ENCODE measurements at places on chromosomes 3 and 15.

DNA sequence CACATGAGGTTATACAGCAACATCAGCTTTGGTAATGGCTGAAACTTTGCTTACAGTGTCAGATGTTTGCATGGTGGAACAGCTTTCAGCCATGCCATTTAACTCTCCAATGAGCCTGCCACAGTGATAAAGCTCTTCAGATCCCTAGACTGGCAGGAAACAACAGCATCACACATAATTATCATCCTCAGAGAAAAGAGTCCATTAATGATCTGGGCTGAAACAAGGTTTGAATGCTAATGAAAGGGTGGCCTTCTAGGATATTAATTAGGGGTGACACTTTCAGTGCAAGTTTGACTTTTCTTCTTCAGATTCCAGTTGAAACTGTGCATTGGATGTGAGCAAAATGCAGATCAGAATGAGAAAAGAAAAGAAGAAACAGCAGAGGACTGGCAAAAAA lies 166.6 kb downstream of the IGSF11 start:
- no peak for DNase-seq

DNA sequence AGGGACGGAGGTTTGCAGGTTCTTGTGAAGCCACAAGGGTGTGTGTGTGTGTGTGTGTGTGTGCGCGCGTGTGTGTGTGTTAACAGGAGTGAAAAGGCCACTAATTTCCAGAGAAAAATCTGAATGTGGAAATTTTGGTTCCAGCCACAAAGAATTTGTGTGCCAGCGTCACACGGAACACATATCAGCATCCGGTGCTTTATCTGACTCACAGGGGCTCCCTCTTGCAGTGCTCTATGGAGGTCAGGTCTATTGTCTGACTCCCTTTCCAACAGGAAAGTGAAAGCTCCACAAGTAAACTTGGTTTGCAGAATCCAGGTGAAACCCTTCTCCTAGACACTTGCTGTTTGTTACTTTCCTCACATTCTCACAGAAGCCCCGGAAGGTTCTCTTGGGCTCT lies 6.2 kb downstream of the CLDN11 start:
- no peak for DNase-seq

DNA sequence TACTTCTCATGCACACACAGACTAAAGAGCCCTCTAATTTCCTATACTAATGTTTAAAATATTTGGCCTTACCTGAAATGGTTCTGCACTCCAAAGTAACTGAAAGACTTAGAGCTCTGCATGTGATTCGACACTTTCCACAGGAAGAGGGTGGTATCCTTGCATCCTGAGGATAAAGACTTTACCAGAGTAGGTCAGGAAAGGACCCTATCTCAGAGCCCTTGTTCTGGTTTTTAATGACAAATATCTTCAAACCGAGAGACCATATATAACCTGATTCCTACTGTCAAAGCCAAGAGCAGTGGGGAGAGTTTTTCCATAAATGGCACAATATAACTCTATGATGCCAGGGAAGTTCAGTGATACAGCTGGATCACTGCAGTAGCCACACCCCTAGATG lies at the start of gene GP5:
Gene GP5 (minus strand): TSS at position 101 of the 400 bp plus-strand sequence. CDS start 984 bp downstream, outside the sequence.
- DNase-seq = no peak

DNA sequence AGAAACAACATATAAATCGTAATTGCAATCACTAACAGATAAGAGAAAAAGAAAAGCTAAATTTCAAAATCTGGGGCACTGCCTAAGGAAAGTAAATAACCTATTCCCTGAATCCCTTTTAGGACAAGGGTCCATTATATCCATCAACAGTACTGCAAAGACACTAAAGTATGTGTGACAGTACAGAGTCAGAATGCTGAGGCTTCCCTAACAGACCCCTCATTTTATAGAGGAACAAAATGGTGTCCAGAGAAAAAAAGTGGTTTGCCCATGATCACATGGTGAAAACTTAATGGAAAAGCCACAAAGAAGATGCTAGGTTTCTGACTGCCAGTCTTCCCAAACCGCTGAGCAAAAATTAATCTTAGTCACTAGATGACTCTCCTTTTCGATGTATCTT lies 93.8 kb downstream of the DHX30 start:
- no peak for DNase-seq

DNA sequence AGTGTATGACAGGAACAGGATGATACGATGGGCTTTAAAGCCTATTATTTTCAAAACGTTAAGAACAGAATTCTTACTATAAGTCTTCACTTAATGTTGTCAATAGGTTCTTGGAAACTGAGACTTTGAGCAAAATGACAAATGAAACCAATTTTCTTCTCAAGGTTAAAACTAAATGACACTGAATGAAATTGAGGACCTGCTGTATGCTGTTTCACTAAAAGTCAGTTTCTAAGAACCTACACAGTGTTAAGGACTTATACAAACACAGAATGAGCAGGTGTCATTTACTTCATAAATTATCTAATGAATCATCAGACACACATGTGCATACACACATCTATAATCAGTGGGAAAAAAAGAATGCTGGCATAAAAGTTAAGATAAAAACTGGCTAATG lies 106.9 kb downstream of the RFTN1 start:
- DNase-seq = no peak

DNA sequence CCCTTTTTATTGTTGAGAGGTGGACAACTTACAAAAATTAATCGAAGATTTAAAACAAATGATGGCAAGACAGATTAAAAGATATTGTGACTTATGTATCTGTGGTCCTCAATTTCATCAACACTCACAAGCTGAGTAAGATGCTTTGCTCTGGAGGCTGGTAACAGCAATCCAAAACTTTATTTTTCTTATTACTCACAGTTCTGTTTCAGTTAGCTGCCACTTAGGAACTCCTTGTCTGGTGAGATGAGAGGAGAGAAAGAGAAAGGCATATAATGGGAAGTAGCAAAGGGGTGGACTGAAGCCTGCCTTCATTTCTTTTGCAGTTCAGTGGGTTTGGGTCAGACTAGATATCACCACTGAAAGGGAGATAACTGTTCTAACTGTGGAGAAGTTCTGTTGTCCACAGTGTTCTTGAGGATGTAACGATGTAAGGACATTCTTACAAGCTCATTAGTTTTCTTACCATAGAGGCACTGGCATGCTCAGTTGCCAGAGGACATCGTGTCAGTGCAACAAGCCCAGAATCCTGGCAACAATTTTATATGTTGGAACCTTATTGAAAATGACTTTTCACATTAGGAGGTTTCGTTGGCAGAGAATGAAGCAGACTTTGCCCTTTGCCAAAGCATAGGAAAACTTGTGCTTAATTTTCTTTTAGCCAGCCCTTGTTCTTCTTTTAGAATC lies 93.6 kb downstream of the PLCL2 start:
- DNase-seq = no peak

DNA sequence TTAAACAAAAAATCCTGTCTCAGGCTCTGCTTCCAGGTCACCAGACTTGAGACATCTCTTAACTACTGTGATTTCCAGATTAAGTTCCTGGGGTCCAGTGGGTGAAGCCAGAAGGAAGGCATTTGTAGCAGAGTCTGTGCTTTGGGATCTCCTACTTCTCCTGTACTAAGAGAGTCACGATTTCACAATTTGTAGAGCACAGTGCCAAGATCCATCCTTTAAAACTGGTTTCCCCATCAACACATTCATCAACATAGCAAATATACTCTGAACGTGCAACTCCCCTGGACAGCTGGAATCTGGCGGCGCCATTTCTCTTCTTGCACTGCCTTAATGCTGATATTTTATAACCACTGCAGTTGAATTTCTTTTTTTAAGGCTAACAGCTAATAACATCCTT lies 33.2 kb downstream of the CDCP1 start:
- no peak for DNase-seq
